ENCODE measurements at places on chromosomes 2 and 18. TPM values are rescaled to one million over a fixed set of nuclear protein-coding genes. Genes with fewer than 3 reads are reported as not detected.

DNA sequence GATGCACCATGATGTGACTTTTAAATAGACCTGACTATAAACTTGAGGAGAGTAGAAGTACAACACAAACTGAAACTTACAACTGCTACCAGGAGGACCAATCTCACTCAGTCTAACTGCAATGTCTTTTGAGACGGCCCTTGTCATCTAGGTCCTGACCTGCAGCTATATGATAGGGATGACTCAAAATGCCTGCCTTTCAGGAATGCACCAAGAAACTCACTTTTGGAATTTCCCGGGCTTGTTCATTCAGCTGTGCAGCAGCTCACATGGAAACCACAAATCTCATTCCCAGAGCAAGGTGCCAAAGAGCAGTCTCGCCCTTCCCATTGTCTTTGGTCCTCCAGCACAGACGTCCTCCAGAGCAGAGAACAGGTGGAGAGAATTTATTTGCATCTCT lies 113.7 kb downstream of the SPOPL start:
- DNase-seq: no peak

DNA sequence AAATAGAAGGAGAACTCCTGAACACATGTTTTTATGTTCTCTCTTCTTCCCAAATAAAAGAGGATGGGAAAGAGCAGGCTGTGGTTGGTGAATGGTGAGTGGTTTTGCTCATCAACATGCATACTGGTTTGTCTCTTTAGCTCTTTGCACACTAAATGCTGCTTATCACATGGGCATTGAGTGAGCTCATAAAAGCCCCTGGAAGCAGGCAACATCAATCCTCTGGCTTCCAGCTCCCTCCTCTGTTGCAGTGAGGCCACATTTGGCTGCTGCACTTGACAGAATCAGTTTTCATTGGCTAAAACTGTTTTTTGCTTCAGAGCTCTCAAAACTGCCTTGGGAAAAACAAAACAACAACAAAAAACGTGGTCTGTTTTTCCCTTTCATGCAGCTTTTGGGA lies 1308.2 kb upstream of the NRXN1 start:
- DNase-seq: no peak

DNA sequence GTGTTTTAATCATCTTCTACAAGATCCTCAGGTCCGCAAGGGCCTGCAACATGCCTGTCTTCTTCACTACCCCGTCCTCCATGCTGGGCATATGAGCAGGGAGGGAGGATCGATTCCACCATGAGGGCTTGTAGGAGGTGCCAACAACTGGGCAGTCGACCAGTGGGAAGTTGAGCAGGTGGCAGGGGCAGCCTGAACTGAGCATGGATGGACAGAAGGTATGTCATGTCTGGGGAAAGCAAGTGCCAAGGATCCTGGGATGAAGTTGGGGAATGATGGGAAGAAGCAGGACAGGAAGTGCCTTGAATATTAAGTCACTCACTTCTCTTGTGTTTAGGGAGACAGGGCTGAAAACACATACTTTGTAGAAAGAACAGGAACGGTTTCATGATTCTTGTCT lies 44.7 kb downstream of the CTIF start:
- no peak for DNase-seq

DNA sequence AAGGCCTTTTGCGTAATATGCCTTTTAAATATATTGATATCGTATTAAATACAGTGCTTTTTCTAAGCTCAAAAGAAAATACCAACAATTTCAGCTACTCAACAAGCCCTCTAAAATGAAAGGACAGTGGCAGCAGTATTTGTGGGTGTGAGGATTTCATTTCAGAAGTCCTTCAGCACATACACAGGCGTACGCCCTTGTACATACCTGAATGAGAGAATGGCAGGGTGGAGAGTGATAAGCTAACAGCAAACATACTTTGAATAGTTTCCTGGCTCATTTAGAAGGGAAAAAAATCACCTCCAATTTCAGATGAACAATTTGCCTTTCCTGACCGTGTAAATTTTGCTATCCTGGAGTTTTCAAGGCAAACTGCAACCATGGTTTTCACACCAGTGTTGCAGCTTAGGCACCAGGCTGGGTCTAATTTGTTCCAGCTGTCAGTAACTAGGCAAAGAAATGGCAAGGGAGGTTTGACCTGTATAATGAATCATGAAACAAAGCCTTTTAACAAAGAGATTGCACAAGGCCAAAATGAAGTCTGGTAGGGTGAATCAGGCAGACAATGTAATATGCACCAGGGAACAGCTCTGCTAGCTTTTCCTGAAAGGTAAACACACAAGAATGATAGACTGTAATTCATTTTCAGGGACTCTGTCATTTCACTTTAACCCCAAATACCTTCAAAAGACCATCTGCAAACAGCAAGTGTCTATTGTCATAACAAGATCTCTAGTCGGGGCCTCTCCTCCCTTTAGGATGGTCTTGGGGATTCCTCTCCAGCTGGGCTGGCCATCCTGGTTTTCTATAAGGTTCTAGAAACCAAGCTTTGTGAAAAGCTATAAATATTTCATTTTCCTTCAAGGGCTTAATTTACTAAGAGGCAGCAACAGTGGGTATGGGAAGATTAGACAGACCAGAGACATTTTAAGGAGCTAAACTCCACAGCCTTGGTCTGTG lies 11.5 kb downstream of the ANKRD29 start:
- DNase-seq: no peak

DNA sequence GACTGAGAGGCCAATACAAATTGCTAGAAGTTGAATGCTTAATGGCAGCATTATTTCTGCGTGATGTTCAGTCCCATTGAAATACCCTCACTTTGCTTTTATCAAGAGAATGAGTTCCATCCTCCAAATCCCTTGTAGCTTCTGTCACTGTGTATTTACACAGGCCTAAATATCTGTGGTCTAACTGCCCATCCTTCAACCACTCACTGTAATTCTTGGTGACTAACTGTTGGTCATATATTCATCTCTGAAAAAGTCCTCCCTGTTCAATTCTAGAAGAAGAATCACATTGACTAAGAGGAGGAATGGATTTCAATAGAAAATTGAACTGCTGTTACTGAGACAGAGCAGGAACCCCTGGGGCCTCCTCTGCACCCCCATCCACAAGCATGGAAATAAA lies 74.2 kb upstream of the L3MBTL4 start:
- no peak for DNase-seq

- no peak for DNase-seq
These were observed 12.3 kb downstream of the ARL6IP6 start for GRCh38 chr2:152730591-152731333.

DNA sequence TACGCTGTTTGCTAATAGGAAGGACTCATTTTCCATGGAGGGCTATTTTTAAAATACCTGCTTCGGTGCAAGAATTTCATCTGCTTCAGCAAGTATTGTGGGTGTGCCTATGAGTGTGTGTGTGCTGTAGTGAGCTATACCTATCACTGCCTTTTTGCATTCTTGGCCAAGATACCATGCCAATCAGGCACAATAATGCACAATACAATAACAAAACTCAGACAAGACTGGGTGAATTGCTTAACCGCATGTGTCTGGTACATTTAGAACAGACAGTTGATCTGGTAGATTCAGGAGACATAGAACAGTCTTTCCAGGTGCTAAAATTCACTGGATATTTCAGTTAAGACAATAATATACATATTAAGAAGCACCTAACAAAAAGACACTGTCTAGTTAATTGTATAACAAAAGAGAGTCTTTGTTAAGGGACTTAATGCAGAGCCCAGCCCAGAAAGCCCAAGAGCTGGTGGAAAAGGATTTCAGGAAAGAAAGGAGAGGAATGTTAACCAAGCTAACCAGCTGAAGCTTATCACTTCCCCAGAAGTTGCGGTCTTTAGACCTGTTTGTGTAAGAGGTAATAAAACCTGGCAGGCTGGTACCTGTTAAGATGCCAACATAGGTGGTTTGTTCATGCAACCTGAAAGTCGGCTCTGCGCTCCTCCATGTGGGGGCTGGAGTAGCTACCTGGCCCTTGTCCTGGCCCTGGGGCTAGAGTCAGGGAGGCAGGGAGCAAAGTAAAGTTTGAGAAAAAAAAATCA lies 153.3 kb upstream of the RBMS1 start:
- DNase-seq: no peak

GRCh38 chr18:52615943-52616342 lies 275.9 kb downstream of the DCC start:
- no peak for DNase-seq

- DNase-seq: no peak
These were observed 2182.7 kb upstream of the PIK3C3 start for GRCh38 chr18:39772155-39772919.

DNA sequence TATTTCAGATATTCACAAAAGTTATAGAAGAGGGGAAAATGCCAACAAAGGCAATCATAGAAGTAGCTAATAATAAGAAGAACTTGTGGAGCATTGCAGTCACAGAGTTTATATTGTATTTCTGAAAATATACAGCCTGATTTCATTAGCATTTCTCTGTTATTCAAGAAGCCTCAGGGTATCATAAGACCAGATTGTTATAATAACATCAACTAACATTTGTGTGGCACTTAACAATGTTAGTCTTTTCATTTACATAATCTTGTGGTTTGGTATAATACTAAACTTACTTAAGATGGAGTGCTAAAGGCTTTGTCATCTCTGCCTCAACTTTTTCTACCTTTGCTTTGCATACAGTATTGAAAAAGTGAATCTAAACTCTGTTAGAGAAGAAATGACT lies 61.6 kb upstream of the TACR1 start:
- no peak for DNase-seq

DNA sequence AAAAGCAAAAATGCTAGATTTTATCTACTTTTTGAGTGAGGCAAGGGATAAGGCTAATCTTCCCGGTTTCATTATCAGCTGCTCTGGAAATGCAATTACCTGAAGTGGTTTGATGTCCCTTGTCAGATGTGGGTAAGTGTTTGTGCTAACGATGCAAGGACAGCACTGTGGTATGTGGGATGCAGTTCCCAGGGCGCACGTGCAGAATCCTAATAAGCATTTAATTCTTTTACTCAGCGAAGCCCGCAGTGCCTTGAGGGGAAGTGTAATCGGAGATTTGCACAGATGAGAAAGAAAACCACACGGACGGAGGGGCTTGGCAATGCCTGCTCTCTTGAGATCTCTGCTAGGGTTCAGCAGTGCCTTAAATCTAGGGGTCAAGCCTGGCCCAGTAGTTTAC lies 108.5 kb upstream of the LYPD6 start:
- DNase-seq: no peak

DNA sequence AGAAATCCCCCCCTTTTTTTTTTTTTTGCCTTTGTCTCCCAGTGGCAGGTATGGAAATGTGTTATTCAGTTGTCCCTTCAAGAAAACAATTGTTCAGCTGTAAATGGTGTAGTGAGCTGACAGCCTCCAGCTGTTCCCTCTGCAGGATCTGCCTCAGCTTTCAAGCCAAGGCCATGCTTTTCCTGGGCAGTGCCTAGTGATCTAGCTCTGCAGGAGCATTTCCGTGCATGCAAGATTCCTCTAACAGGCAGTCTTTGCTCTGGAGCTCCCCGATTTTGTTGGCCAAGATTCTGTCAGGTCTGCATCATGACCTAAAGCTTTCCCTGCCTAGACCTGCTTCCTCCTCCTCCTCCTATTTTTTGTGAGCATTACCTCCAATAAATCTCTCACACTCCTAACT lies 300.7 kb upstream of the UBE2E3 start:
- DNase-seq: no peak

- no peak for DNase-seq
These were observed 99.6 kb upstream of the ST3GAL5 start for GRCh38 chr2:85988175-85988913.

DNA sequence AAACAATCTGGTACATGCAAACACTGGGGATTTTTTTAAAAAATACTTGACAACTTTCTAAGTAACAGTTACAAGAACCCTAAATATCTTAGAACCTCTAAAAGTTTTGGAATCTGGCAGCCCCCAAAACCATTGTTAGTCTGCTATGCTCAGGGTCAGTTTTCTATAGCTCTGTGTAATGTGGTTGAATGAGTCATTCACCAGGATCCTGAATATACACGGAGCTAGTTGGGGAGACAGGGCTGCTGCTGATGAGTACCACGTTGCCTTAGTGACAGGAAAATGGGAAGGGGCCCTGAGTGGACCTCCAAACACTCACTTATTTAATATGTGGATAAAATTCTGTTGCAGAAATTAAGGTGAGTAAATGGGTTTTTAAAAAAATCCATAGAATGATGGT lies 36.9 kb upstream of the TANC1 start:
- DNase-seq: no peak

- DNase-seq: no peak
These were observed 24.1 kb upstream of the EPHA4 start for GRCh38 chr2:221596192-221596591.

DNA sequence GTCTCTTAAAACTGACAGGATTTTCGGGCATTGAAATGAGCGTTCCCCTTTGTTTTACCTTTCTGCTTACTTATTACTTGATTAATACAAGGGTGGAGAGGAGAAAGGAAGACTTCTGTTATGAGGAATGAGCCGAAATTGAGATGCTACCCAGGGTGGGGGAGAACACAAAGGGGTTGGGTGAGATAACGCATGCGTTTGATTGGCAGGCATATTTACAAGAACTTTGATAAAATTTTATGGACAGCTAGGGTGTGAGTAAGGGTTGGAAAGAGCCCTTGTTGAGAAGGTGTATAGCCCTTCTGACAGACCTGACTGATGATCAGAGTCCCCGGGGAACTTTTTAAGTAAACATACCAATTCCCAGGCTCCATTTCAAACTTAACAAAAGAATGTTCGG lies 1.8 kb downstream of the RNF138 start:
- DNase-seq: no peak

DNA sequence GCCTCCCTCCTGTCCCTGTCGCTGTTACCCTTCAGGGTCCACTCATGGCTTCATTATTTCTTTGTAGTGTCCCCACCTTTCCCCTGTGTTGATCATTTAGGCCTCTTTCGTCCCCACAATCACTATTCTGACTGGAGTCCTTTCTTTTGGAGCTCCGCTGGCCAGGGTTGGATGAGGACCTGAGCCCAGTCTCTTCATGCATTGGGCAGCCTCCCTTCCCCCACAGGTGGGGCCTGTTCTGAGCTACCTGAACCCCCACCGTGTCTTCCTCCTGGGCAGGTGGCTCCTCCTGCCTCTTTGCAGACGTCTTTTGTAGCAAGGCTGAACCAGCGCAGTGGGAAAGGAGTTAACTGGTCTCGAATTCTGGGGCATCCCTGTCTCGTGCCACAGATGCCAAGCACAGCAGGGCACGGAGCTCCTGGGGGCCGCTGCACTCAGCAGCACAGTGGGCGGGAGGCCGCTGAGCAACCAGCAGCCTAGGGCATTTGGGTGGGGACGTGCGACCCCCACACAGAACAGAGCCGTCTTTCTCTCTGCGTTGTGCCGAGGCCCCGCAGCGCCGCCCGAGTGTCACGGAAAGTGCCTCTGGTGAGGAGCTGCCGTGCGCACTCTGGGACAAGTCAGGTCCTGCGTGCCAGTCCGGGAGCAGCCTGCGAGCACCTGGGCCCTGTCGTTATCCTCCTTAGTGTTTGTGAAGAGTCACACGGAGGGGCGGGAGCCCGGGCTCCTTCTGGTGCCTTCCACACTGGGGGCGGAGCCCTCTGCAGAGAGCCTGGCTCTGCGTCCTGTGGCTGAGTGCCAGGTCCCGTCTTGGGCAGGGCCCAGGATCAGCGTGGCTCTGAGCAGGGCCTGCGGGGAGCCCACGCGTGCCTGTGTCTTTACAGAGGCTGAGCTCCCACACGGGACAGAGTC lies 130.1 kb downstream of the NFATC1 start:
- no peak for DNase-seq

GRCh38 chr18:46915800-46916550 lies 1.3 kb downstream of the PIAS2 start:
- DNase-seq: no peak

The GRB14 gene
- total RNA-seq: not detected

The FOXI3 gene
- total RNA-seq: not detected

The CFAP53 gene
- 2.2 TPM for total RNA-seq

The MEP1B gene
- 0.35 TPM for total RNA-seq

The ACVR1C gene
- 2.3 TPM for total RNA-seq

The POU3F3 gene
- total RNA-seq: not detected

The PCARE gene
- not detected for total RNA-seq

The MYO5B gene
- 0.41 TPM for total RNA-seq
